GM18507 (cell line): ENCODE measurements at places on chromosomes 4 and X.

GRCh38 chr4:98641906-98642668, 16.3 kb downstream of the TSPAN5 start:
- no peak for DNase-seq

GRCh38 chrX:11867610-11868345, 109.7 kb downstream of the MSL3 start:
- DNase-seq: no peak

GRCh38 chr4:6191448-6192130, 8.8 kb downstream of the JAKMIP1 start:
- DNase-seq: no peak

DNA sequence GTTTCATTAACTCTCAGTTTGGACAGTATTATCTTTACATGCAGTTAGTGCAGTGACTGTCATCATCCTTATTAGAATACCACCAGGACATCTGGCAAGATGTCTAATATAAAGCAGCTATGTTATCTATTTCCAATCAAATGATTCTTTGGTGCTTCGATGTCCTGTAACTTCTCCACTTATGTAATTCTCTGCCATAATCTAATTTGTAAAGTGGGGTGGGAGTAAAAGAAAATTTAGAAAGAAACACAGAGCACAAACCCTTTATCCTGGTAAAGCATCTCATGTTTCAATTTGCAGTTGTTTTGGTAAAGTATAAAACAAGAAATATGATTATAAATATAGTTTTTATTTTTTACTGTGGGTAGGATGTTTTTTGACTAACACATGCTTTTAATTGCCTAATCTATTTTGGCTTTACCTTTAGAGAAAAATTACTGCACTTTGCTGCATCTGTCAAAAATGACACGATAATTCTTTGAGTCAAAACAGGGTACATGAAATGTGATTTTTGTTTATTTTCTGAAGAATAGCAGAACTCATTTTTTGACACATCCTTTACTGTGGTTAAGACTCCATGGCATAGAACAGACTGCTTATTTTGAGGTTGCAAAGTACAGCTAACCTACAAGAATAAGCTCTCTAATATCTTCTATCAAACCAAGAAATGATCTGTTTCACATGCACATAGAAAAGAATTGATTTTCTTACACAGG, 382.9 kb downstream of the RPA4 start:
- no peak for DNase-seq

DNA sequence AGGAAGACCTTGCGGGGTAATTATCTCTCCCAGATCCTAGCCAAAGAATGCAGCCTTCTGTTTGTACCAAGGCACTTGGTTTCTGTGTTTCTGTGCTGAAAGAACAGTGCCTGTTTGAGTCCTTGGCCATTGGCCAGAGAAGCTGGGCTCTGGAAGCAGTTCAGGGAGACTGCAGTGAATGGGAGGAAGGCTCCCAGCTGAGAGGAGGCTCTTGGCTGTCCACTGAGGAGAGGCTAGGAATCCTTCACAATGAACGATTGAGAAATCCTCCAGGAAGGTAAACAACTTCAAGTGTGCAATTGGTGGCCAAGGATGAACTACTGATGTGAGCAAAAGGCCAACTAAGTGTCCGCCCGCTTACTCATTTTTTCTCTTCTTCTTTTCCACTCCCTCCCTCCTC, 61.3 kb downstream of the HS3ST1 start:
- DNase-seq: no peak

GRCh38 chr4:116180157-116180601, 905.2 kb downstream of the TRAM1L1 start:
- no peak for DNase-seq

GRCh38 chrX:120801426-120801825, 74.2 kb downstream of the CT47B1 start:
- DNase-seq: no peak

DNA sequence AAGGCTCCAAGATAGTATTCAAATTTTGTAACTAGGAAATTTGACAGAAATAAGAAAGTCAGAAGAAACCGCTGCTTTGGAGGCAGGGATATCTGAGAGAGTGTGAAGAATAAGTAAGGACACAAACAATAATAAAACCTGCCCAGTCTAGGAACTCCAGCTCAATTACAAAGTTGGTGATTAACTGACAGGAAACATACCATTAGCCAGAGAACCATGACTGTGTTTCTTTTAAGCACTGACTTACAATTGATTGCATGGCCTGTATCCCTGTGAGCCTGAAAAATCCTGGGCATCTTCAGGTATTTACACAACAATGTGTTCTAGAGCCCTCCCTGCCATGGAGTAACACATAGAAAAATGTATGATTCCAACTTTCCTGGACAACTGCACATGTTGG, 127.4 kb downstream of the GRIA3 start:
- DNase-seq: no peak

- no peak for DNase-seq
Measured at GRCh38 chr4:20391198-20391597, 139.5 kb downstream of the SLIT2 start.

GRCh38 chrX:149275836-149276235, 229.3 kb downstream of the IDS start:
- DNase-seq: no peak

DNA sequence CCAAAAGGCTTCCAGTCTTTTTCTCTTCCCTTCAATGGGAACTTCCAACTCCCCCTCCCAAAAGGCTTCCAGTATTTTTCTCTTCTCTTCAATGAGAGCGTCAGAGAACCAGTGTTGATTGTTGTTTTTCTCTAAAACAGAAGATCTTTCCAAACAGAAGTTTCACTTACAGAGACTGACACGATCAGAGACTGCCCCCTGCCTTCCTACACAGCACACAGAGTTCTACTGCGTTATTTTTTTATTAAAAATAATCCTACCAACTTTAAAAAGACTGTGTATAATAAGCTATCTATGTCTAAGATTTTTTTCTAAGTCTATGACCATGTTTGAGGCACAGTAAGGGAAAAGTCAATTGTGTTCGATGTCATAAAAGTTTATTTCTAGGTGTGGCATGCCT, 3.5 kb upstream of the HTR2C start:
- no peak for DNase-seq

GRCh38 chrX:54446084-54446483, 5.9 kb downstream of the TSR2 start:
- DNase-seq: no peak

- DNase-seq: no peak
Measured at GRCh38 chrX:79371101-79371500, 4.0 kb upstream of the ITM2A start.

DNA sequence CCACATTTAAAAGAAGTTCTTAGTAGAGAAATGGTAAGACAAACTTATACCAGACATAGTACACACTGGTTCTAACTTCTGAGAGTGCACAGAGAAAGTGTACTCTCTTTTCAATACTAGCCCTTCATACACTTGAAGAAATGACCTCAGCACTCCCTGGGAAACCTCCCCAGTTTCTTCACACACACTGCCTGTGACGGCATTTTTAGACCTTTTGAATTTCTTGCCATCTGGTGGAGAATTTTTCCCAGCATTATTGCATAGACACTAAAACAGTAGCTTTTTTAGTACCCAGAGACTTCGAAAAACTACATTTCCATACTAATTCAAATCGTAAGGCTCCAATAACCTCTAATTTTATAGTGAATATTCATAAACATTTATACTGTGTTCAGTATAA, 341.6 kb upstream of the MAOA start:
- no peak for DNase-seq

GRCh38 chr4:45324455-45325417, 598.4 kb upstream of the GNPDA2 start:
- DNase-seq: no peak

- DNase-seq: no peak
Measured at GRCh38 chr4:161197474-161197873, 966.3 kb downstream of the FSTL5 start.

- no peak for DNase-seq
Measured at GRCh38 chr4:180377741-180378140, 1865.5 kb upstream of the TENM3 start.

- no peak for DNase-seq
Measured at GRCh38 chr4:78545275-78546246, 6.0 kb upstream of the ANXA3 start.

DNA sequence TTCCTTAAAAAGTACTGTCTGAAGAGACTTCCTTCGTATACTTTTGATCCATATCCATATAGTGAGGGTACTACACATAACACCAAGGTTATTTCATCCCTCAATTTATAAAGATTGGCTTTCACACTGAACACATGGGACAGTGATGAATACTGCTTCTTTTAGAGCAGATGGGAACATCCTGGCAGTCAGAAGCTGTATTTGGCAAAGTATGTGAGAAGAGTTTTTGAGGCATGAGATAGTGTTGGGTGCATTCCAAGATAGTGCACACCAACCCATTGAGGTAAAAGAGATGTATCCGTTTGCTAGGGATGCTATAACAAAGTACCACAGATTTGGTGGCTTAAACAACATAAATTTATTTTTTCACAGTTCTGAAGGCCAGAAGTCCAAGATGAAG, 141.1 kb downstream of the MOSPD2 start:
- no peak for DNase-seq

- DNase-seq: no peak
Measured at GRCh38 chrX:154002215-154002719, 17.4 kb downstream of the IRAK1 start.

GRCh38 chr4:181271116-181271640, 972.0 kb upstream of the TENM3 start:
- no peak for DNase-seq

- DNase-seq: no peak
Measured at GRCh38 chrX:114028907-114029662, 554.8 kb upstream of the HTR2C start.

- DNase-seq: no peak
Measured at GRCh38 chrX:136261321-136261720, 10.1 kb upstream of the MAP7D3 start.
